H9 (cell line): ENCODE measurements at places on chromosomes 12 and 14. TPM values are rescaled to one million over a fixed set of nuclear protein-coding genes. Genes with fewer than 3 reads are reported as not detected.

Gene RIMBP2
- total RNA-seq, result 0.70 TPM in 2 replicates

DNA sequence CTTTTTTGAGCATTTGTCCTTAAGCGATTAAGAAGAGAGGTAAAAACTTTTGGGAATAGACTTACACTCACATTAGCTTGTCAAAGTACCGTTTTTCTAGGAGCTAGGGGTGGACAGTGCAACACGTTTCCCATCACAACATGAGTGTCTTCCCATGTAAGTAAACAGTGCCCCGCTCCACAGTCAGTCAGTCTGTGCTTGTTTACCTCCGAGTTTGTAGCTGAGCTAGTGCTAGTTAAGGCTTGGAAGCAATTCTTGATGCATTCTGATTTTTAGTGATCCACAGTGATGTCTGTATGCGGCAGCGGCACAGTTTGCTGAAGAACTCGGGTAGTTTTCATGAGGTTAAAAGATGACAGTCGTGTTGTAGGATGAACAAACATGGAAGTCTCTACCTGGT lies 941 bp downstream of the ZDHHC17 start:
- DNase-seq, result no peak

Gene RASAL1
- 2.3 and 2.7 TPM in 2 replicates for total RNA-seq

DNA sequence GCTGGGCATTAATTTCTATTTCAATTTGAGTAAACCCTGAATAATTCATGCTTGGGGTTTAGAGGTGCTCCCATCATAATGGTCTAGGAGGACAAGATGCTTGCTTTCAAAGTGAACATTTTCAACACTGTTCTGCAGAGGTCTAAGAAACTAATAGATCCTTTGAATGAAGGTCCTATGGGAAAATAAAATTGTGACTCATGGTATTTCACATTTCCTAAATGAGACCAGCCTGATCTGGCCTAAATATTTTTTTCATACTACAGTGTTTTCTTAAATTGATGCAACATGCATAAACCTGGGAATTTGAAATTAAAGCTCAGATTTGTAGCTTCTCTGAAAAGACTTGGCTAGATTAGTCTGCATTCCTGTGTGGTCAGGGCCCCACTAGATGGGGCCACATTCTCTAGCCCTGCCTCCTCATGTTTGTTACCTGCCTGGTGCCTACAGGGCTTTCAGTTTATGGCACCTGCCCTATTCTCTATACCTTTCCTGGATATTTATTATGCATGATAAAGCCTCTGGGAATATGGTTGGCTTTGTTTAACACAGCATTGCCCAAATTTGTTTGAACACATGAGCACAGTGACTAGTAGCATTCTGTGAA lies 112.7 kb downstream of the METTL25 start:
- no peak for DNase-seq

GRCh38 chr12:54273981-54274380 lies 5.9 kb downstream of the CBX5 start:
- DNase-seq, result no peak

DNA sequence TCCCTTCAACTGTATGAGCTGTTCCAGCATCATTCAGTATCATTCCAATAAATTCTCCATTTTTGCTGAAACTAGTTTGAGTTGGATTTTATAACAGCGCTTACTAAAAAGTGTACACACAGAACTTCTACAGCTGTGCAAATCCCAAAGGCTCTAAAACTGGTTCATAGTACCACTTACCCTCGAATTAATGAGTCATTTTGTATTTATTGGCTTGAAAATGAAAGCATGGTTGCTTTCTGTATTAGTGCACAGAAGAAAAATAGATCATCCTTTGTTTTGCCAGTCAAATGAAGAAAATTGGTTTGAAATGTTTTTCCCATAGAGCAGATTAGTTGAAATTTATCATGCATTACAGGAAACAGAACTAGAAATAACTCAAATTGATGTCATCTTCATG lies 268.3 kb upstream of the CPNE8 start:
- no peak for DNase-seq

Gene C14orf93
- total RNA-seq, result 6.9 and 8.2 TPM in 2 replicates

DNA sequence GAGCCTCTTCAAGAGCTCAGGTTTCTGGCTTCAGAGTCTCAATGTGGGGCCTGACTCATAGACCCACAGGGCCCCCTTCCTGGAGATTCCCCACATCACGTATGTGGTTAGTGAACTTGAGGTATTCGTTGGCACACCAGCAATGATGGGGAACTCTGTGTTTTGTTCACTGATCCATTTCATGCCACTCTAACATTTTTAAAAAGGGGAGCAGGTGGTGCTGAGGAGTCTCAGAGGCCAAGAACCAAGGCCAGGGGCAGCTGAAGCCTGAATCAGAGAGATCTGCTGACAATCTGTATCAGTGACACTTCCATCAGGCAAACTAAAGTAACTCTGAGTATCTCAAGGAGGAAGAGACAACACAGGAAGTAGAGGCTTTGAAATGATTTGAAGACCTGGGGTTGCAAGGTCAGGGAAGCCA lies 323.4 kb downstream of the VRK1 start:
- DNase-seq, result no peak
